MG63 (cell line): ENCODE measurements at places on chromosomes 4 and X.

GRCh38 chr4:185713272-185713671 is 98.7 kb downstream of the SORBS2 start:
- DNase-seq: no peak

DNA sequence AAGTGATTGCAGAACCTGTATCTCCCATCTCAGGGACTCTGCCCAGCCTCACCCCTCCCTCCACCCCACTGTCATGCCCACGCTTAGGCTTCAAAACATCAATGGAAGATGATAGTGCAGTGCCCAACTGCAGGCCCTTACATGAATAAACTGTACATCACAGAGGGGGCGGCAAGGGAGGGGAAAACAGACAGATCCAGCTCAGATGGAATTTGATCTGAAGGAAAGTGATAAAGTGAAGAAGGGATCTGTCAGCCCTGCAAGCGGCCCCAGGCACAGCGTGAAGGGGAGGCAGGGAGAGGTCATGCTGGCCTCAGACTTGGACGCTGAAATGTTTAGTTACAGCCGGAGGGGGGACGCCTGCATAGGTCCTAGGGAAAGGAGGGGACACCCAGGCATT is 38.5 kb downstream of the GYG2 start:
- DNase-seq: no peak

DNA sequence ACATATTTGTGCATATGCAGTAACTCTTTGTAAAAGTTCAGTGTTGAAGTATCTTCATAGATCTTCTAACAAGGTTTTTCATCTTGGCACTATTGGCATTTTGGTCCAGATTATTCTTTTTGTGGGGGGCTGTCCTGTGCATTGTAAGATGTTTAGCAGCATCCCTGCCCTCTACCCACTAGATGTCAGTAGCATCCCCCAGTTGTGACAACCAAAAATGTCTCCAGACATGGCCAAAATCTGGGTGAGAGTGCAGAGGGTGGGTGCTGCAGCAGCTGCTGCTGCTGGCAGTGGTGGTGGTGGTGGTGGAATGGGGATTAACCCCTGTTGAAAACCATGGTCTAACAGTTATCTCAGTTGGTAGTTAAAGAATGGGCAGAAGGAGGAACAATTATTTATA is 370.0 kb downstream of the GPAT3 start:
- DNase-seq: no peak

- DNase-seq: no peak
Measured at GRCh38 chr4:4446434-4446833, 59.5 kb downstream of the NSG1 start.

DNA sequence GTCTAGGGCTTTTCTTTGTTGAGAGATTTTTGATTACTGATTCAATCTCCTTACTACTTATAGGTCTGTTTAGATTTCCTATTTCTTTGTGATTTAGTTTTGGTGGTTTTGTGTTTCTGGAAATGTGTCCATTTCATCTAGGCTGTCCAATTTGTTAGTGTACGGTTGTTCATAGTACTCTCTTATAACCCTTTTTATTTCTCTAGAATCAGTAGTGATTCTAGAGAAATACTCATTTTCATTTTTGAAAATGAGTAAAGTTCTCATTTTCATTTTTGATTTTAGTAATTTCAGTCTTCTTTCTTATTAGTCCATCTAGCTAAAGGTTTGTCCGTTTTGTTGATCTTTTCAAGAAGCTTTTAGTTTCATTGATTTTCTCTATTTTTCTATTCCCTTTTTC is 7.5 kb downstream of the IL13RA1 start:
- DNase-seq: no peak

DNA sequence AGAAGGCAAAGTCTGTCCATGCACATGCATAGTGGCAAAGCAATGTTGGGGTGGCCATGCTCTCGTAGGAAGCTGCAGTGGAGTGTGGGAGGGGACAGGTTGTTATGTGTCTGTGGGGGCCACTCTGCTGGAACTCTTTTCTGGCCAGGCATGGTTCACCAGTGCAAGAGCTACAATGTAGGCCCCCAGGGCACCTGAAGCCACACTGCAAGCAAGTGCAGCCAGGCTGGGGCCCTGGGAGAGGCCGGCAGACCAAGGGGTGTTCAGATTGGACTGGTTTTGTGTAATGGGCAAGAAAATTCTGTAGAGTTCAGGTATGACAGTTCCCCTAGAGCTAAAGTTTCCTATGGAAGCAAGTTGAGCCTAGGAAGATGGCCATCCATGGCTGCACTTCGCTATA is 97.0 kb upstream of the ZC4H2 start:
- no peak for DNase-seq

GRCh38 chrX:5681159-5681558 is 547.5 kb downstream of the NLGN4X start:
- no peak for DNase-seq

DNA sequence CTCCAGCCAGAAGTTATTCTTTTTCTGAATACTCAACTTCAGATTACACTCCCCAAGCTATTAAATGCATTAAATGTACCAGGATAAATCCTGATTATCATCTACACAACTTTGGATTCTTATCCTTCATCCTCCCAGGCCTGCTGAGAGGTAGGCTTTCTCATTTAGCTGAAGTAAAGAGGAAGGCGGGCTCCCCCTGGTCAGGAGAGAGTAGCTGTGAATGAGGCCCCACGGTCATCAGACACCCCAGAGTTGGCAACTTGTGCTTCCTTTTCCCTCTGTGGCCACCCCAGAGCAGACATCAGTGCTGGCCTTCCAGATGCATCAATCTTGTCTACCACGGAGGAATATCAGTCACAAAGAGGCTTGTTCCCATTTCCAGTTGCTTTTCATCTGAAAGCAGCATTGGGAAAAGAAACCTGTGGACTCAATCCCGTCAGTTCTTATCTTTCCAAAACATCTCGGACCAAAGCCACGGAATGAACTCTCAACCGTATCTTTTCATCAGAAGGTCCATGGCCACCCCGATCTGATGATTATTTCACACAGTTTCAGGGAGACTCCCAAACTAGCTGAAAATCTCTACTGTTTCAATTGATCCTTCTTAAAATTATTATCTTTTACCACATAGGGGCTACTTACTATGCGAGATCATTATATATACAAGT is 79.2 kb downstream of the FBXO8 start:
- DNase-seq: no peak
